Frontal cortex (tissue), 4 donors: ENCODE measurements at places on chromosomes 12 and 14. TPM values are rescaled to one million over a fixed set of nuclear protein-coding genes. Genes with fewer than 3 reads are reported as not detected.

DNA sequence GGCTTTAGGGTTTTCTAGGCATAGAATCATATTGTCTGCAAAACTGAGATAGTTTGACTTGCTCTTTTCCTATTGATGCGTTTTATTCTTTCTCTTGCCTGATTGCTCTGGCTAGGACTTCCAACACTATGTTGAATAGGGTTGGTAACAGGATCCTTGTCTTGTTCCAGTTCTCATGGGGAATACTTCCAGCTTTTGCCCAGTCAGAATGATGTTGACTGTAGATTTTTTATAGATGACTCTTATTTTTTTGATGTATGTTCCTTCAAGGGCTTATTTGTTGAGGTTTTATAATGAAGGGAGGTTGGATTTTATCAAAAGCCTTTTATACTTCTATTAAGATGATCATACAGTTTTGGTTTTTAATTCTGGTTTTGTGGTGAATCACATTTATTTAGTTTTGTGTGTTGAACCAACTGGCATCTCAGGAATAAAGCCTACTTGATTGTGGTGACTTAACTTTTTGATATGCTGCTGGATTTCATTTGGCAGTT, 478.2 kb downstream of the TMEM117 start:
- no peak for DNase-seq

- no peak for DNase-seq
Measured at GRCh38 chr14:104219731-104220214, 81.4 kb downstream of the KIF26A start.

GRCh38 chr14:89164168-89165073, 252.6 kb downstream of the FOXN3 start:
- no peak for DNase-seq

The FOXM1 gene
- total RNA-seq, result 0.82 TPM

GRCh38 chr14:44494137-44494536, 12.9 kb downstream of the FSCB start:
- no peak for DNase-seq

GRCh38 chr12:52558781-52559445, 6.0 kb upstream of the KRT71 start:
- no peak for DNase-seq

DNA sequence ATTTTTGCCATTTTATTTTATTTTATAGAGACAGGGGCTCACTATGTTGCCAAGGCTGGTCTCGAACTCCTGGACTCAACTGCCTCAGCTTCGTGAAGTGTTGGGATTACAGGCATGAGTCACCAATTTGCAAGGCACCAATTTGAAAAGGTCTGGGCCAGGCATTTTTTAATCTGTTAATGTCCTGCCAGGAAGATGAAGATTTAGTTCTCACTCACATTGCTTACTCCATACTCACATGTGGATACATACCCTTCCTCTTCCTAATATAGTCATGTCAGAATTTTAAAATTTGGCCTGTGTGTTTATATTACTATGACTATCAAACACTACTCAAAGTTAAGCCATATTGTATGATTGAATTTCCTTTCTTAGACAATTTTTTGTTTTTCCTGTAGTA, 15.3 kb upstream of the EML1 start:
- DNase-seq, result no peak

- DNase-seq, result no peak
Measured at GRCh38 chr12:8527250-8528130, 13.2 kb downstream of the CLEC4E start.

DNA sequence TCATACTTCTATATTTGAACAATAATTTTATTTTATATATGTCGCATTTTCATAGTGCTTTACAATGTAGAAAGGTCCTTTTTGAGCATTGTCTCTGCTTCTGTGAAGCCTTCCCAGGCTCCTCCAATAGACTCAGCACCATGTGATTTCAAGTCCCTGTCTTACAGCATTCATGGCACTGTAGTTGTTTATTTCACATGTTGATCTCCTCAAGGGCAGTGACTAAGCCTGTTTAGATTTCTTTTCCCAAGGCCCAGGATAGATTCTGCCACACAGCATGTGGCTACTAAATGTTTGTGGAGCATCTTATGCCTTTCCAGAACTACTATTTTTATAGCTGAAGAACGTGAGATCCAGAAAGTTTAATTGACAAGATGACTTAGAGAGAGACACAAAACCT, 391.7 kb downstream of the TMEM117 start:
- no peak for DNase-seq

DNA sequence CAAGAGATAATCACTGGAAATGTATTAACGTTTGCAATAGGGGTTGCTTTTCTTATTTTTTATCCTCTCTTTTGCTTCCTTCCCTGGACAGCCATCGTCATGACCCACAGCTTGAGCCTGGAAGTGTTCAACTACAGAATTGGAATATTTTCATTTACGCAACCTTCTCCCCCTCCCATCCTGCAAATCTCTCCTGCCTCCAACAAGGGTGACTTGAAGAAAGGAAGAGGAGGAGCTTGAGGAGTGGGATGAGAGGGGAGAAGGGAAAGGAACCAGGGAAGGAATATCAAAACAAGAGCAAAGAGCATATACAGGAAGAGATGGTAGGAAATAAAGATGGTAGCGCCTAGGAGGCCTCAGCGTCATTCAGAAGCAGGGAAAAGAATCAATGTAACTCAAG, 1.6 kb upstream of the MANSC4 start:
- no peak for DNase-seq

DNA sequence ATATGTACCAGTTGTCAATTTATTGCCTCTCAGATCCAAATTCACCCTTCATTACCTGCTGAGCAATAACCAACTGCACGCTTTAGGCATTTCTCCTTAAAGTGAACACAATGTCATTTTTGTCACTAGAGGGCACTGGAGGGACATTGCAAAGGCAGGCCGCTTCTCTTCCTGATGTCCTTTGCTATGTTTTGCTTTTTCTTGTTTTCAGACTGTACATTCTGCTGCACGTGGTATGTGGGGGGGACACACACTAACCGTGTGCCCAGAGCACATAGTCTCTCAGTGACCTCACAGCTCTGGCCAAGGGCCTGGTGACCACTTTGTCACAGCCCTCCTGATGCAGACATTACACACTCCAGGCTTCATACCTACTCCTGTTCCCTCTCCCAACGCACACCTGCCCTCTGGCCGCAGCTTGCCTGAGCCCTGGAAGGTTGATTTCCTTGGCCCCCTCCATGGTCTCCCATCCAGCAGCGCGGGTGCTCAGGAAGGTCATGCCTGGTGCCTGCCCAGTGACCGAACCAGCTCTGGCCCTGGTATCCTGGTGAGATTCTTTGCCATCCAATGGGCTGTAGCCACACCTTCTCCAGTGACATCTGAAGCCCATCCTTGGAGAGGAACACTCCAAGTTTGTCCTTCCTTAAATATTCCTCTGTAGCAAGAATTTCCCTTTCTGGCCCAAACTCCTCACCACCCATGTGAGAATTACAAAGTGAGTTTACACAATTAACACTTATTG, 39.9 kb downstream of the MYO1H start:
- no peak for DNase-seq

DNA sequence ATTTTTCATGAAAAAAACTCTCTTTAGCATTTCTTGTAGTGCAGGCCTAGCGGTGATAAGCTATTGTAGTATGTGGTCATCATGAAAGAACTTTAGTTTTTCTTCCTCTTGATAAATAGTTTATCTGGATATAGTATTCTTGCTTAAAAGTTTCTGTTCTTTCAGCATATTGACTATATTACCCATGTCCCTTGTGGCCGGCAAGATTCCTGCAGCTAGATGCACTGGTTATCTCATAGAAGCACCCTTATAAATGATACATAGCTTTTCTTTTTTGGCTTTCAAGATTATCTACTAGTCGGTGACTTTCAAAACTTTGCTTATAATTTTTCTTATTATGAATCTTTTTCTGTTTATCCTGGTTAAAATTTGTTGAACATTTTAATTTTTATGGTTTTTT, 234.8 kb downstream of the ALG10 start:
- DNase-seq, result no peak

GRCh38 chr14:76761136-76761959, at the start of gene VASH1:
Gene VASH1, plus strand, starts transcription at chr14:76761468. Its CDS starts 1,354 bp downstream, at chr14:76762822.
- DNase-seq, result peak; percentile 85

DNA sequence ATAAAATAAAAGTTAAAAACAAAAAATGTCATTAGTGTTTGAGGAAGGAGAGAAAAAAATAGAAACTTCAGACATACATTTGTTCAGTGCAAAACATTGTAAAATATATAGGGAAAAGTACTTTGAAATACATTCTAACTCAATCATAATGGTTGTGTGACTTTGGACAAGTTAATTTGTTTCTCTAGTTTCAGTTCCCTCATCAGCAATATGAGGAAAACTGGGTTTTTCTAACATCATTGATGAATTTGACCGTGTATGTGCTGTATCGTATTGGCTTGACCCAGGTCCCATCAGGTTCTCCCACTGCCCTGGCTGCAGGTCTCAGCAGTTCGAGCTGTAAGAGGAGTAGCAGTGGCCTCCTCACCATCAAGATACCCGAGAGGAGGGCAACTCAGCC, 173.9 kb upstream of the ATF7IP start:
- DNase-seq, result no peak

- no peak for DNase-seq
Measured at GRCh38 chr12:88665071-88665470, 84.8 kb upstream of the KITLG start.

GRCh38 chr12:56718149-56718548, 7.0 kb downstream of the NACA start:
- no peak for DNase-seq

DNA sequence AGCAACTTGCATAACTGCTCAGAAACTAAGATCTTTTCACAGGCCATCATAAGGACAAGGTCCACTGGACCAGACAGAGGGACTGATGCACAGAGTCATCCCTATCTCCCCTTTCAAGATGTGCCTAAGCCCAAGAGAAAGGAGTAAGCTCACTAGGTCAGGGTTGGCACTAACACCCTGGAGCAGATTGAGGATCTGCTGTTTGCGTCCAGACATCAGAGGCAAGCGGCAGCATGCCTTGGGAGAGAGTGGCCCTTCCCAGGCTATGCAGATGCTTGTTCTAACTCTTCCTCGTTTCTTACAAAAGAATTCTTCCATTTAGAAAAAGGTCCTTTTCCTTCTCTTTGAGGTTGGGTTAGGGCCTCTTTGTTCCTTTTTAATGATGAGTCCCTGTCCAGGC, 187.2 kb downstream of the KCNA5 start:
- DNase-seq, result no peak

The RERG gene
- total RNA-seq, result 1.6 TPM

The MANSC4 gene
- total RNA-seq, result 0.41 TPM

- DNase-seq, result no peak
Measured at GRCh38 chr12:68397566-68398158, 65.5 kb upstream of the MDM1 start.

The BCL11B gene
- total RNA-seq, result 58.3 TPM

- no peak for DNase-seq
Measured at GRCh38 chr14:100857233-100857922, 31.5 kb downstream of the MEG3 start.

The WASHC3 gene
- 49.3 TPM for total RNA-seq

DNA sequence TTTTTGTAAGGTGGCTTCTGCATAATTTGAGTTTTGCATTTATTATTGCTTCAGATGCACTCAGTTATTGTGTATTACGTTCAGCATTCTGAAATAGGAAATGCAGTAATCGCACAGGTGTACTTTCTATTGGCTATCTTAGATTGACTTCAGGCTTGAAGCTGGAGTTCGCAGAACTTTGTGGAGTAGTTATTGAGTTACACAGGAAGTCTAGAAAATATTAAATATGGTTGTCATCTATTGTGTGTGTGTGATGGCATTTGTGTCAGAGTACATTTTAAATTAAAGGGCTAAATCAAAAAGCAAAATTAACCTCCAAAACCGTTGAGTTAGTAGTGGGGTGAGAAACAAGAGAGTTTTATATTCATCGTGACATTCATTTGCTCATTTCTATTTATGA, 2.7 kb downstream of the ARID2 start:
- DNase-seq, result no peak

DNA sequence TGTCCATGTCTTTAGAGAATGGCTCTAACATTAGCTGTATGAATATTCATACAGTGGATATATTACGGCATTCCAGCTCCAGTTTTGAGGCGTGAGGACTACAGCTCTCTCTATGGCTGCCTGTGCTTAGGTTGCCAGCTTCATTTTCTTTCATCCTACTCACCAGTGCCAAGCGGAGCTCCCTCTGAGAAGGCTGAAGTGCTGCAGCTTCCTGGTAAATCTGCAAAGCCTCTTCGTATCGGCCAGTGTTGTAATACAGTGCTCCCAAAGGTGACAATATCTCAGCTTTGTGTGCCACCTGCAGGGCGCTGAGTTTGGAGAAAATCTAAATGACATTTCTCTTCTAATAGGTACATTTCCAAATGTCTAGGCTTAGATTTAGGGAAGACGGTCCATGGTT, 19.8 kb upstream of the OVCH1 start:
- DNase-seq, result no peak

DNA sequence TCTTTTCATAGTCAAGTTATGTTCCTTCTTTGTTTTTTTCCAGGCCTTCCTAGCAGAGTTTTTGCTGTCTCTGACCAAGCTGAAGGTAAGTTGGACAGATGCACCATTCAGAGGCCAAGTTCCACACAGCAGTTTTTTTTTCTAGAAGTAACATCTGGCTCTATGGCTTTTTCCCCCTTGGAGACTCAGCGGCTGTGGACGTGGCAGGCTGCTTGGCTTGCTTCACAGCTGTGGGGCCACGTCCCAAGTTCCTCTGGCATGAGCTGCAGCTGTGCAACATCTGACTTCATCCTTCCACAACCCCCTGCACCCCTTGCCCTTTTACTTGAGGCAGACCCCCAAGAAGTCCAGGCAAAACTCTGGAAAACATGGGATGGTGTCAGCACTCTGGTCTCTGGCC, 24.2 kb upstream of the RHOJ start:
- DNase-seq, result no peak

DNA sequence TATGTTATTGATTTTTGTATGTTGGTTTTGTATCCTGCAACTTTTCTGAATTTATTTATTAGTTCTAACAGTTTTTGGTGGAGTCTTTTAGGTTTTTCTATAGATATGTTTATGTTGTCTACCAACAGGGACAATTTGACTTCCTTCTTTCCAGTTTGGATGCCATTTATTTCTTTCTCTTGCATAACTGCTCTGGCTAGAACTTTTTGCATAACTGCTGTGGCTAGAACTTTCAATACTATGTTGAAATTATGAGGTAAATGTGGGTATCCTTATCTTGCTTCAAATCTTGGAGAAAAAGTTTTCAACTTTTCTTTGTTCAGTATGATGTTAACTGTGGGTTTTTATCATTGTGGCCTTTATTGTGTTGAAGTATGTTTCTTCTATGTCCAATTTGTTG, 39.9 kb upstream of the PLBD1 start:
- no peak for DNase-seq
